WTC11 (cell line): ENCODE measurements at places on chromosomes 12 and 14. TPM values are rescaled to one million over a fixed set of nuclear protein-coding genes. Genes with fewer than 3 reads are reported as not detected.
A peak's percentile ranks its signal among the peaks of the same experiment; 100 is the strongest.

- no peaks in the 10 kb centered on the region for H3K36me3 ChIP-seq
- H3K4me1 ChIP-seq: peaks cover 34% of the 10 kb centered on the region
- peak overlapping the region; percentile 96 for H3K27ac ChIP-seq
- no peaks in the 10 kb centered on the region for H3K27me3 ChIP-seq
- peak overlapping the region; percentile 21; the same call in 1 of the 2 replicates for H3K4me3 ChIP-seq
Observed at GRCh38 chr12:7758766-7759140, 6.3 kb upstream of the NANOGNB start.

DNA sequence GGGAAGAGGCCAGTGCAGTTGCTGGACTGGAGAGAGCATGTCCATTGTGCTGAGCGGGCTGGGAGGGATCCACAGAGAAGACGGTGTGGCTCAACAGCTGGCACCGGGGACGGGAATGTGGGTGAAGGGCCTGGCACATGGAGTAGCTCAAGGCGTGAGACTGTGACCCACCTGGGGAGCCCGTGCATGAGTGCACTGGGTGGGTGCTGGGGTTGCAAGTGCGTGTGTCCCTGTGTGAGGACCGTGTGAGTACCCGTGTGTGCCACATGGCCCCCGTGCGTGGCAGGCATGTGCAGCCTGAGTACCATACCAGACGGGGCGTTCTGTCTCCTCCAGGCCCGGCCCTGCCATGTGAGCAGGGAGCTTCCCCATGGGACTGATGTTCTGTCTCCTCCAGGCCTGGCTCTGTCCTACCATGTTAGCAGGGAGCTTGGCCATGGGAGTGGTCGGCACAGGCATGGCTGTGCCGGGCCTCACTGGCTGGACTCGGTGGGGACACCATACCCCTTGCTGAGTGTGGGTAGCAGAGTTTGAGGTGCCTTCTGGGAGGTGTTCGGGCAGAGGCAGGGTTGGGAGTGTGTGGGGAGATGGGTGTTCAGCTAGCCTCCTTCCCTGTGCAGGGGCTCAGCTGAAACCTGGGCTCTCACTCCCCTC is 234.4 kb downstream of the TMEM121 start:
- no peaks in the 10 kb centered on the region for H3K4me1 ChIP-seq
- H3K36me3 ChIP-seq: peaks cover 38% of the 10 kb centered on the region
- DNase-seq: no peak
- peaks cover 10% of the 10 kb centered on the region for H3K27me3 ChIP-seq
- no peak overlapping the region for H3K27ac ChIP-seq

ALDH2 gene
- 32.6 to 36.7 TPM (median 36.7 TPM) in 3 replicates for total RNA-seq

JAG2 gene
- total RNA-seq: 10.6 to 12.2 TPM (median 11.8 TPM) in 3 replicates

DNA sequence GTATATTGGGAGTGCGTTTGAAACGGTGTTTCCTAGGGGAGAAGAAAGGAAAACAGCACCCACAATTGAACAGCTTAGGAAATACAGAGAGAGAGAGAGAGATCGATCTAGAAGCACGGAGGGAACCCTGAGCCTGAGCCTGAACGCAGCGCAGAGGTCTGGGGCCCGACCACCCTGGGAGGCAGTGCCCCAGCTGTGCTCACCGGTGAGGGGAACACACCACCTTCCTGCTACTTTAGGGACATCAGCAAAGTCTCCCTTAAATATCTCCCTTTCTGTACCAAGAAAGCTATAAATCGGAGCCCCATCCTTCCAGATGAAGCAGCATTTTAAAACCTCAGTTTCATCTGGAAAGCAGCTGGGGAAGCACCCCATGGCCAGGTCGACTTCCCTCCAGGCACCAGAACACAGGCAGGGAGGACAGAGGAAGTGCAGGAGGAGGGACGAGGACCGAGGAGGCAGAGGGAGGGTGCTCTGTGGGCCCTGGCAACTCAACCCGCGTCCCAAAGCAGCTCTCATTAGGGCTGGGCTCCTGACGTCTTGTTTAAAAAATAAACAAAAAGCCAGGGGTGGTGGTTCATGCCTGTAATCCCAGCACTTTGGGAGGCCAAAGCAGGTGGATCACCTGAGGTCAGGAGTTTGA is 12.2 kb downstream of the RIMBP2 start:
- peaks cover 16% of the 10 kb centered on the region for H3K4me1 ChIP-seq
- no peaks in the 10 kb centered on the region for H3K36me3 ChIP-seq
- H3K4me3 ChIP-seq: no peak overlapping the region
- no peak overlapping the region for H3K27ac ChIP-seq
- H3K27me3 ChIP-seq: no peaks in the 10 kb centered on the region; the same call in 1 of the 2 replicates
- no peak for DNase-seq

GRCh38 chr14:61532123-61532505 is 163.2 kb upstream of the HIF1A start:
- no peak overlapping the region for H3K4me3 ChIP-seq
- DNase-seq: no peak
- peaks cover 26% of the 10 kb centered on the region for H3K4me1 ChIP-seq
- H3K36me3 ChIP-seq: no peaks in the 10 kb centered on the region
- H3K27me3 ChIP-seq: no peaks in the 10 kb centered on the region; the same call in 1 of the 2 replicates

PMCH gene
- total RNA-seq: not detected in 3 replicates

GRCh38 chr12:8941691-8942478 is 7.6 kb downstream of the M6PR start:
- no peak for DNase-seq
- no peaks in the 10 kb centered on the region for H3K27me3 ChIP-seq
- peak overlapping the region; percentile 44 for H3K27ac ChIP-seq
- peaks cover 69% of the 10 kb centered on the region for H3K36me3 ChIP-seq
- H3K4me3 ChIP-seq: no peak overlapping the region
- H3K4me1 ChIP-seq: peaks cover 6% of the 10 kb centered on the region

- H3K36me3 ChIP-seq: no peaks in the 10 kb centered on the region
Observed at GRCh38 chr12:76249501-76249900, 98.7 kb downstream of the BBS10 start.

CLEC4C gene
- total RNA-seq: 0.50 TPM in 1 of 3 replicates, not detected in the others

LYSET gene
- total RNA-seq: 24.7 to 25.6 TPM (median 25.5 TPM) in 3 replicates

DNA sequence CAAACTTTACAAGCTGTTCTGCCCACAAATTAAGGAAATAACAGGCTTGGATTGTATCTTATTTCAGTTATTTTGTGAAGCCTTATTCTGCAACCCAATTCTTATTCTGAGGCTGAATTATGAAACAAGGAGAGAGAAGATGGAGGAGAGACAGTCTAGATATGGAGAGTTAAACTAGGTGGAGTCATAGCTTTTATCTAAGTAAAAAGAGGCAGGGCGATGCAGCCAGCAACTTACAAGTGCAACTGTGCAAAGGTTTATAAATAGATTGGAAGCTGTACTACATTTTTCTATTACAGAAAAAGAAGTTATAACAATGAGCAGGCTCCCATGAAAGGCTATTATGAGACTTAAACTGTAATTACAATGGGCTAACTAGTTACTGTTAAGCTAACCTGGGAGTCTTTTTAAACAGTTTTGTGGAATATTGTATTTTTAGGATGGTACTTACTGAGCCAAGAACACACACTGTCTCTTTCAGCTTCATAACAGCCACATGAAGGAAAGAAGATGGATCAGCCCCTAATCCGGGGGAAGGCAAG is 22.4 kb downstream of the NID2 start:
- H3K27me3 ChIP-seq: no peaks in the 10 kb centered on the region
- H3K27ac ChIP-seq: no peak overlapping the region
- H3K4me3 ChIP-seq: no peak overlapping the region
- no peaks in the 10 kb centered on the region for H3K36me3 ChIP-seq
- no peak for DNase-seq

GRCh38 chr12:114580306-114580705 is 103.7 kb downstream of the TBX3 start:
- no peak overlapping the region for H3K27ac ChIP-seq
- no peaks in the 10 kb centered on the region for H3K4me1 ChIP-seq
- peaks cover 8% of the 10 kb centered on the region; the same call in 1 of the 2 replicates for H3K36me3 ChIP-seq
- peaks cover 4% of the 10 kb centered on the region; the same call in 1 of the 2 replicates for H3K27me3 ChIP-seq

- no peaks in the 10 kb centered on the region for H3K27me3 ChIP-seq
- no peaks in the 10 kb centered on the region for H3K4me1 ChIP-seq
- no peak for DNase-seq
- H3K4me3 ChIP-seq: no peak overlapping the region
Observed at GRCh38 chr12:23290627-23291330, 658.7 kb downstream of the SOX5 start.

DNA sequence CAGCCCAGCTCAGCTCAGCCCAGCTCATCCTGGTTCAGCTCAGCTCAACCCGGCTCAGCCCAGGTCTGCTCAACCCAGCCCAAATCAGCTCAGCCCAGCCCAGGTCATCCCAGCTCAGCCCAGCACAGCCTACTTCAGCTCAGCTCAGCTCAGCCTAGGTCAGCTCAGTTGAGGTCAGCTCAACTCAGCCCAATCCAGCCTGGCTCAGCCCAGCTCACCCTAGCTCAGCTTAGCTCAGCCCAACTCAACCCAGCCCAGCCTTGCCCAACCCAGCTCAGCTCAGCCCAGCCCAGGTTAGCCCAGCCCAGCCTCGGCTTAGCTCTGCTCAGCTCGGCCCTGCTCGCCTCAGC is 332.3 kb downstream of the TMEM121 start:
- H3K27me3 ChIP-seq: peaks cover 10% of the 10 kb centered on the region
- peaks cover 52% of the 10 kb centered on the region for H3K36me3 ChIP-seq
- H3K4me1 ChIP-seq: no peaks in the 10 kb centered on the region
- no peak overlapping the region for H3K27ac ChIP-seq
- DNase-seq: no peak
- no peak overlapping the region for H3K4me3 ChIP-seq

DNA sequence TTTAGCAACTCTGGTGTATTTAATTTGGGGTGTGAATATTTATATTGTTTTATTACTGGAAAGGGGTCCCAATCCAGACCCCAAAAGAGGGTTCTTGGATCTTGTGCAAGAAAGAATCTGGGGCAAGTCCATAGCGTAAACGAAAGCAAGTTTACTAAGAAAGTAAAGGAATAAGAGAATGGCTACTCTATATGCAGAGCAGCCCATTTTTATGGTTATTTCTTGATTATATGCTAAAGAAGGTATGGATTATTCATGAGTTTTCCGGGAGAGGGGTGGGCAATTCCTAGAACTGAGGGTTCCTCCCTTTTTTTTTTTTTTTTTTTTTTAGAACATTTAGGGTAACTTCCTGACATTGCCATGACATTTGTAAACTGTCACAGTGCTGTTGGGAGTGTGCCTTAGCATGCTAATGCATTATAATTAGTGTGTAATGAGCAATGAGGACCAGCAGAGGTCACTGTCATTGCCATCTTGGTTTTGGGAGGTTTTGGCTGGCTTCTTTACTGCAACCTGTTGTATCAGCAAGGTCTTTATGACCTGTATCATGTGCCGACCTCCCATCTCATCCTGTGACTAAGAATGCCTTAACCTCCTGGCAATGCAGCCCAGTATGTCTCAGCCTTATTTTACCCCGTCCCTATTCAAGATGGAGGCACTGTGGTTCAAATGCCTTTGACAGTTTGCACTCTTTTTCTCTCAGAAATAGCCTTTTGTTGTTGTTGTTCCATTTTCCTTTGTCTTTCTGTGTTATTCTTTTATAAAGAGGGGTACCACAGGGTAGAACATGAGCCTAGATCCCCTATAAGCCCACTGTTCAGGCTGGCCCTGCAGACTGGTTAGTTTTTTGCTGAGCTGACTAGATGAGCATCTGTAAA is 75.5 kb upstream of the DCD start:
- no peak for DNase-seq
- H3K4me3 ChIP-seq: no peak overlapping the region
- H3K36me3 ChIP-seq: peaks cover 13% of the 10 kb centered on the region
- H3K27ac ChIP-seq: no peak overlapping the region

- no peak overlapping the region; the same call in 1 of the 2 replicates for H3K27ac ChIP-seq
- no peak overlapping the region for H3K4me3 ChIP-seq
- peaks cover 42% of the 10 kb centered on the region for H3K4me1 ChIP-seq
Observed at GRCh38 chr14:77151245-77151644, 9.7 kb upstream of the ZDHHC22 start.

DNA sequence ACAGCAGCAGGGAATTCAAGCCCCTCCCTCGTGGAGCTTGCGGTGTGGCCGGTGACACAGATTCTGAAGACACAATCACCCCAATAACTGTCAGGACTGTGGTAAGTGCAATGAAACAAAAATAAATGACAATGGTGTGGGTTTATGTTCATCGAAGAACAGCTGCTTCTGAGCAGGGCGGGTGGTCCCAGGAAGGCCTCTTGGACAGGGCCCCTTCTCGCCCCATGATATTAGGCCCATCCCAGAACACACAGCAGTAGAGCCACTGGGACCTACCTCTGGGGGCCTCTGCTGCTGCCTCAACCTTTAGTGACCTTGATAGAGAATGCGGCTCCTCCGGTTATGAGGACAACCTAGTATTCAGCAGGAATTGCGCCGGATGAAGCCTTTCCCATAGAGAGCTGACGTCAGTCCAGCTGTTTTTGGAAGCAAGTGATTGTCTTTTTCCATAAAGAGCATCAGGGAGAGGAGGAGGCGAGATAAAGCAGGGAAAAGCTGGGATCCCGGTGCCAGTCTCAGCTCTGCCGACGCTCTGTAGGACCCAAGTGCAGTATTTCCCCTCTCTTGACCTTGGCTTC is 84.1 kb upstream of the BCL11B start:
- no peaks in the 10 kb centered on the region for H3K36me3 ChIP-seq
- H3K4me3 ChIP-seq: no peak overlapping the region
- H3K4me1 ChIP-seq: peaks cover 4% of the 10 kb centered on the region; the same call in 1 of the 2 replicates
- DNase-seq: no peak
- H3K27ac ChIP-seq: no peak overlapping the region

CYP27B1 gene
- 2.1 to 3.2 TPM (median 2.8 TPM) in 3 replicates for total RNA-seq

GRCh38 chr12:114762490-114763110 is 78.6 kb upstream of the TBX3 start:
- H3K27me3 ChIP-seq: no peaks in the 10 kb centered on the region; the same call in 1 of the 2 replicates
- peaks cover 6% of the 10 kb centered on the region for H3K4me1 ChIP-seq
- no peak overlapping the region for H3K27ac ChIP-seq

- H3K4me3 ChIP-seq: no peak overlapping the region
- H3K4me1 ChIP-seq: peaks cover 69% of the 10 kb centered on the region
- H3K27me3 ChIP-seq: no peaks in the 10 kb centered on the region
- H3K36me3 ChIP-seq: no peaks in the 10 kb centered on the region
Observed at GRCh38 chr12:64665514-64665913, 55.2 kb downstream of the RASSF3 start.

GRCh38 chr14:91284146-91284790 is 39.8 kb upstream of the GPR68 start:
- H3K4me3 ChIP-seq: no peak overlapping the region
- H3K4me1 ChIP-seq: no peaks in the 10 kb centered on the region
- no peak for DNase-seq
- peaks cover 60% of the 10 kb centered on the region for H3K36me3 ChIP-seq

DNA sequence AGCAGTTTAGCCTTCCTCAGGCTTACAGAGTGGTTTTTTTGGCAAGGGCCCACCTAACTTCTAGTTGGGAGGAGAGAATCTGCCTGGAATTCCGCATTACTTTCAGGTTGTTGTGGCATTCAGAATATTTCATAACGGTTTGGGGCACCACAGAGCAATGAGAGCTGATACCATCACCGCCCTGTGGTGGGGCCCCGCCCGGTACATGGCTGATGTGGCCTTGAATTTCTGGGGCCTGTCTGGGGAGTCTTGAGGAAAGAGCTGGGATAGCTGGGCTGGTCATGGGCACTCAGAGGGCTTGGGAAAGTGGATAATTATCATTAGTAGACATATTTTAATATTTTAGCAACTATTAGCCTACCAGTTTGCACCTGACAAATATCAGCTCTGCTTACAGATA is 4.2 kb downstream of the TESPA1 start:
- DNase-seq: no peak
- H3K36me3 ChIP-seq: no peaks in the 10 kb centered on the region
- H3K27me3 ChIP-seq: no peaks in the 10 kb centered on the region
- peaks cover 15% of the 10 kb centered on the region for H3K4me1 ChIP-seq

OTOGL gene
- 0.39 to 0.62 TPM (median 0.55 TPM) in 3 replicates for total RNA-seq

GRCh38 chr12:94750864-94751263 is 100.5 kb upstream of the TMCC3 start:
- no peaks in the 10 kb centered on the region; the same call in 1 of the 2 replicates for H3K27me3 ChIP-seq
- H3K36me3 ChIP-seq: no peaks in the 10 kb centered on the region
- H3K27ac ChIP-seq: no peak overlapping the region
- H3K4me1 ChIP-seq: no peaks in the 10 kb centered on the region

LALBA gene
- total RNA-seq: not detected in 3 replicates

CEBPE gene
- total RNA-seq: not detected in 3 replicates

GRCh38 chr12:44874981-44875416 is 1.1 kb downstream of the NELL2 start:
- H3K4me3 ChIP-seq: peak overlapping the region; percentile 99
- peaks cover 20% of the 10 kb centered on the region for H3K4me1 ChIP-seq
- DNase-seq: peak; percentile 31

SLC4A8 gene
- 13.1 to 23.5 TPM (median 16.9 TPM) in 3 replicates for total RNA-seq
